ENCODE measurements at places on chromosomes 2 and 18.

GRCh38 chr18:61888622-61889021 lies 4.2 kb downstream of the RNF152 start:
- no peak for DNase-seq

GRCh38 chr2:168062054-168062453 lies 185.3 kb downstream of the STK39 start:
- DNase-seq: no peak

GRCh38 chr2:127389778-127390435 lies 2.1 kb upstream of the MAP3K2 start:
- peak; percentile 72 for DNase-seq

DNA sequence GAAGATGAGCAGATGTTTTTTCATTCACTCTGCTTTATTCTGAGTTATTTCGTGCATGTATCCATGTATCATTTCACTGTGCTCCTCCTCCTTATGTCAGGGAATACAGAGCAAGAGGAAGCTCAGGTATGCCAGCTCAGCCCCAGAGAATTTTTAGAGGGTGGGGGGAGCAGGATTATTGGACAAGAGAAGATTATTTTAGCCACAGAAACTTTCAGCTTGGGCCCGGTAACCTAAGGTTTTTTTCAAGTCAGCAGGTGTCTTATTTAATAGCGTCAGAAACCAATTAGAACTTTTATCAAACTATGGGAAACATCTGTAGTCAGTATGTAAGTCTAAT lies 232.9 kb upstream of the SIX3 start:
- DNase-seq: no peak

- no peak for DNase-seq
Observed at GRCh38 chr2:26674002-26674751, 18.3 kb upstream of the KCNK3 start.

DNA sequence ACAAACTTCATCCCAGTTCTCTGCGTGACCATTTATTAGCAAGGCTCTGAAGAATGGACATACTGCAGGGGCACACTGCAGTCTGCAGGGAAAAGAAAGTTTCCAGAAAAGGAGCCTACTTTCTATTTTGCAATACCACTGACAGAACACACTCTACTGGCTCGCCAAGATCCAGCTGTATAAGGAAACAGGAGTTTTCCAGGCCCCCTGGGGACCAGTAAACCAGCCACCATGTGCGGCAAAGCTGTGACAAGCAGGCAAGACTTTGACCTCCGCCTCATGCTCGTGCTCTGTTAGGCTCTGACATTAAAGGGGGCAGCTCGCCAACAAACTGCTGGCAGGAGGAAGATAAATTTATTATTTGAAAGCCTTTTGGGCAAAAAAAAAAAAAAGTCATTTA lies 67.3 kb downstream of the CCBE1 start:
- DNase-seq: no peak
